NCI-H446 (cell line): ENCODE measurements at places on chromosomes 6 and 20.

GRCh38 chr20:3163099-3164042 is 3.7 kb upstream of the FASTKD5 start:
- DNase-seq: peak; percentile 89

DNA sequence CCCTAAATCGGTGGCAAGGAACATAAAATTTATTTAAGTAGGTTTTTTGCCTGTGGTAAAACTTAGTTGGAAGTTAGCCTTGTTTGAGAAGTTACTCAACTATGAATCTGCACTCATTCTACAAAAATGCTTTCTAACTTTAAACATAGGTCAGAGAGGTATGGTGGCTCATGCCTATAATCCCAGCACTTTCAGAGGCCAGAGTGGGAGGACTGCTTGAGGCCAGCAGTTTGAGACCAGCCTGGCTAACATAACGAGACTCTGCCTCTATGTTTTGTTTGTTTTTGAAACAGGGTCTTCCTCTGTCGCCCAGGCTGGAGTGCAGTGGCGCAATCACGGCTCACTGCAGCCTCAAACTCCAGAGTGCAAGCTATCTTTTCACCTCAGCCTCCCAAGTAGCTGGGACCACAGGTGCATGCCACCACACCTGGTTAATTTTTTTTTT is 16.2 kb downstream of the USP49 start:
- no peak for DNase-seq

- DNase-seq: no peak
These were observed 100.9 kb downstream of the HFE start for GRCh38 chr6:26187981-26188635.

DNA sequence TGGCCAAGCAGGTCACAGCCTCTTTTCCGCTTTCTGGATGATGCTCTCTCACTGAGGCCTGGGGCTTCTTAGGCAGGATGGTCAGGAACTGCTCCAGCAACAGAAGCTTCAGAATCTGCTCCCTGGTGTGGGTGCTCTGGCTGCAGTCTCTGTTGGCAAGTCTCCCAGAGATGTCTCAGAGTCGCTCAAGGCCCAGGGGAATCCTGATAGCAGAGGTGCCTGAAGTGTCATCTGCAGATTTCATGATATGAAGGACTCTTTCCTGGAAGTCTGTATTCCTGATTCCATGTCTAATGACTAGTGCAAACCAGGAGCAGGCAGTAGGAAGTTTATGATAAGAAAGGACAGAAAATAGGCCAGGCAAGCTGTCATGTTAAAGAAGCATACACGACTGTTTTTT is 20.3 kb downstream of the ZSCAN31 start:
- no peak for DNase-seq

- DNase-seq: no peak
These were observed 34.8 kb downstream of the HFE start for GRCh38 chr6:26122005-26122388.

DNA sequence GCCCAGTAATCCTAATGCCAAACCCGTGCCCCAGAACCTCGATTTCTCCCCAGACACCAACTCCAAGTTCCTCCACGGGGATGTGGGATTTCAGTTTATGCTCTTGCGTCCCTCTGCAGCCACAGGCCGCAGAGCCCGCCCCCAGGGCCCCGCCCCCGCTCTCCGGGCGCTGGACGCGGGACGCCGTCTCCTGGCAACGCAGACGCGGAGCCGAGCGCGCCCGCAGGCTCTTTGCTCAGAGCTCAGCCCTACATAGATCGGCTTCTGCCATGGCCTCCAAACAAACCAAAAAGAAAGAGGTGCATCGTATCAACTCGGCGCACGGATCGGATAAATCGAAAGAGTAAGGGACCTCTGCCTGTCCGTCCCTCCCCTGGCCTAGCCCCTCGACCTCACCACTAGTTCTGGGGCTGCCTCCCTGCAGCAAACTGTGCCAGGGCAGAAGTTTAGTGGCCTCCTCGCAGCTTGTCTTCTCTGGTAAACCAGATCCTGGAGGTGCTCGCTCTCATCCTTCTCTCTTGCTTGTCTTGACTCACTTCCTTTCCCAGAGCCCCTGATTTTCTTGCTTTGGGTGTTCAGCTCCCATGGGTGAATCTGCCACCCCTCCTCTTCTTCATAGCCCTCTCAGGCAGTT is at the start of gene ADGB:
Gene ADGB (plus strand): TSS at position 201 of the 634 bp plus-strand sequence. CDS start 69 bp downstream, at position 270.
- DNase-seq: peak; percentile 1

- peak; percentile 26 for DNase-seq
These were observed 989 bp downstream of the FITM2 start for GRCh38 chr20:44309763-44310663.

GRCh38 chr6:139679516-139680179 is 305.2 kb upstream of the CITED2 start:
- DNase-seq: no peak

DNA sequence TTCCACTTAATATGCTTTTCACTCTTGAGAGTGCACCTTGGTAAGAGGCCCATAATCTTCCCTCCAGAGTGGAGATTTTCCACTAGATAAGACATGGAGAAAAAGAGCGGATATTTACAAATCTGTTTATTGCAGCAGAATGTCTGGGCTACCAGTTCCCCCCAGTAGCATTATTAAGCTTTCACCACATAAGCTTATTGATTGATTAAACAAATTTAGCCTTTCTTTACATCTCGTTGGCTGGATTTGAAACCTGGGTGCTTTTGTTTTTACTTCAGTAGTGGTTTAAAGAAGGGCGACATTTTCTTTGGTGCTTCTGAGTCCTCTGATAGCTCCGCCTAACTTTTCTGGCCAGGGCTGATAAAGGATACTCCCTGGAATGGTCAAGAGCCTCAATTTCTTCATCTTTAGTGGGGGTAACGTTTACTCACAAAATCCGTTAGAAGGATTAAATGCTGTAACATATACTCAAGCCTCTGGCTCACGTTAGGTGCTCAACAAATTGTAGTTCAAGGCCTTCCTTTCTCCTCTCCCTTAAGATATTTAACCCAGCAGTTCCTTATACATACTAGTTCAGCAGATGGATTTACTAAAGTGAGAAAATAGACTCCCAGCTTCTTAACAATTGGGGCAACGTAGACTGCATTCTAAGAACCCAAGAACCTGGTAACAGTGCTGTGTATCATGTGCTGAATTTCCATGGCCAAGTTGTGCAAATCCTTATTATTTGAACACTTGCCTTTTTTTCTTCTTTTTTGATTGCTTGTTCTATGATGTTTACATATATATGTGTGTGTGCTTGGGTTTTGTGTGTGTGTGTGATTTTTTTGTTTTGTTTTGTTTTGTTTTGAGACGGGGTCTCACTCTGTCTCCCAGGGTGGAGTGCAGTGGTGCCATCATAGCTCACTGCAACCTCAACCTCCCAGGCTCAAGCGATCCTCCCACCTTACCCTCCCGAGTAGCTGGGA is 91.4 kb downstream of the RREB1 start:
- DNase-seq: no peak

GRCh38 chr20:13493143-13493542 is 145.6 kb downstream of the TASP1 start:
- no peak for DNase-seq

DNA sequence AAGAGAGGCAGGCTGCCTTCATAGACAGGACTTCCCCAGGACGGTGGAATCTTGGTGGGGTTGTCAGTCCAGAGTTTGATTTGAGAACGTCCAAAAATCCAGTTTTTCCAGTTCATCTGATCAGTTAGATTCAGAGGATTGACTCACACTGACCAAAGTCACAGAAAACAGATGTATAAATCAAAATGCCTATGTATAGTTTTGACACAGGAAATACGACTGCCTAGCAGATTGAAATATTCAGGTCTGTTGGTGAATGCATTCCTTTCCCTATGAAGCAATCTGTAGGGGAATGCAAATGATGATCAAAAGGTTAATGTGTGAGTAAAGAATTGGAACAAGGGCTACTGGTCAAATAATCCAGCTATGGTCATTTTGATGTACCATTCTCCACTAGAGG is 29.7 kb upstream of the GFOD1 start:
- no peak for DNase-seq

DNA sequence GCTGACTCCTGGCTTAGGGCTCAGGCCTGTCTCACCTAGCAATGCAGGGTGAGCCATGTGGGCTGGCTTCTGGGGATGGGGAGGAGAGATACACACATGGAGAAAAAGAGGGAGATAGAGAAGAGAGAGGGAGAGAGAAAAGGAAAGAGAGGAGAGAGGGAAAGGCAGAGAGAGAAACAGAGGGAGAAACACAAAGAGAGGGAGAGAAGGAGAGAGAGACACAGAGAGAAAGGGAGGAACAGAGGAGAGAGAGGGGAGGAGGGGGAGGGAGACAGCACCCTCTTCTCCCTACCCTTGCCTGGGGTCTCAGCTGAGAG is 24.8 kb downstream of the NTSR1 start:
- no peak for DNase-seq

DNA sequence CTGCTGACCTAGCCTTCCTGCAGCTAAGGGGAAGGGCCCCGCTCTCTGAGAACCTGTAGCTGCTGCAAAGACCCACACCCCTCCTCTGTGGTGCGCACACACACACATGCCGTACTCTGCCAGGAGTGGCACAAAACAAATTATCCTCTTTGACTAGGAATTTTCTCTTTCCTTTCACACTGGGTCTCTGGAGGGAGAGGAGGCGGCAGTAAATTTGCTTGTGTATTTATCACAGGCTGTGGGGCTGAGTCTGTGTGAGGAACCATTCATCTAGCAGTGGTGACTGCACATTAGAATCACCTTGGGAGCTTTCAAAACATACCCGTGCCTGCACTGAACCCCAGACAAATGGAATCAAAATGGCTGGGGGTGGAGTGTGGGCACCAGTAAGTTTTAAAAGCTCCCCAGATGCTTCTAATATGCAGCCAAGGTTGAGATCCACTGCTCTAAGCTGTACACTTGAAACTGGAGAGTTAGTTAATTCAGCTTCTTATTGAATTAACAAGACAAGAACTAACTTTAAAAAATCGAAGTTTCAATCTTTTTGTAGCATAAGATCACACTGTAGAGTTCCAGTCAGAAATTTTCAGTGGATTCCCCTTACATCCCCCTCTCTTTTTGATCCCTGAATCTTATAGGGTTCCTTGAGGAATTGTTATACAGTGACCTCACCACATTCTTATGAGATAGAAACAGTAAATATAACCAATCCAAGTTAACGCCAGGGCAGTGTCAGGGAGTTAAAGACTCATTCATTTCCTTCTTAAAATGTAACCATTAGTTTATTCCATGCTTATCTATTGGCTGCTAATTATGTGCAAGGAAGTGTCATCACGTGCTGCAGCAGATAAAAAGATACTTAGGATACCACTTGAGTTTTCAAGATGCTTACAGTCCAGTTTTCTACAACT is 29.8 kb upstream of the GMDS start:
- no peak for DNase-seq

DNA sequence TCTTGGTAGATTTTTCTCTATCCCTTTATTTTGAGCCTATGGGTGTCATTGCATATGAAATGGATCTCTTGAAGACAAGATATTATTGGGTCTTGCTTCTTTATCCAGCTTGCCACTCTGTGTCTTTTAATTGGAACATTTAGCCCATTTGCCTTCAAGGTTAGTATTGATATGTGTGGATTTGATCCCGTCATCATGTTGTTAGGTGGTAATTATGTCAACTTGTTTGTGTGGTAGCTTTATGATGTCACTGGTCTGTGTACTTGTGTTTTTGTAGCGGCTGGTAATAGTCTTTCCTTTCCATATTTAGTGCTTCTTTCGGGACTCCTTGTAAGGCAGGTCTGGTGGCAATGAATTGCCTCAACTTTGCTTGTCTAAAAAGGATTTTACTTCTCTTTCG is 61.9 kb downstream of the UNC5CL start:
- no peak for DNase-seq

DNA sequence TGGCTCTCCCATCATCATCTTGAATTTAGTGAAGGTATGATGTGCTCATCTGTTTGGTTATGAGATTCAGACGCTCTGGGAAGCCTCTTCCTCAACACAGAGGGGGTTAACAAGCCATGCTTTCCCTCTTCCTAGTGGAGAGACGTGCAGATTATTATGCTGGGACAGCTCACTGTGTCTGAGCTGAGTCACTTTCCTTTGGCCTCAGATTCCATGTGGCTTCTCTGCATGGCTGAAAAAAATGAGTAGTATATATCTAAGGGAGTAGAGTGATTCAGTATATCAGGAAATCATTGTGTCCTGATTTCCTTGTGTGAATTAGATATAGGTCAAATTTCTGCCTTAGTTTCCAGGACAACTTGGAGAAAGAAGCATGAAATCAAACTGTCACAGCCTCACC is 52.6 kb downstream of the FIG4 start:
- DNase-seq: no peak

- DNase-seq: no peak
These were observed 161.0 kb downstream of the RALGAPA2 start for GRCh38 chr20:20551409-20551808.

GRCh38 chr20:50415516-50416268 is 94.5 kb upstream of the PTPN1 start:
- no peak for DNase-seq

- no peak for DNase-seq
These were observed 147.4 kb upstream of the BEND6 start for GRCh38 chr6:56807326-56807988.

GRCh38 chr6:5278565-5279120 is 17.3 kb downstream of the FARS2 start:
- DNase-seq: no peak

DNA sequence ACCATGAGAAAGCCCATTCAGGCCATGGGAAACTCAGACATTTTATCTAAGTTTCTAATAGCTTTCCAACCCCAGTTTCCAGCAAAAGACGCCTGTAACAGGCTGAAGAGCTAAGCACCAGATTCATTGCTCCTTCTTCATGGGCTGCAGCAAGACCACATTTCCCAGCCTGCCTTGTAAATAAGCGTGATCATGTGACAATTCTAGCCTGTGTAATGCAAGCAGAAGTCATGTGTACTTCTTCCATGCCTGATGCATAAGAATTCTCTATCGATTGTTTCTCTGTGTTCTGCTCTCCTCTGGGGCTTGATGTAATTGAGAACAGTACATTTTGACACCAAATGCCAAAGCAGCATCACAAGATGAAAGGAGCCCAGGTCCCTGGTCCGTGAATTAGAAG is 6.8 kb downstream of the PCSK2 start:
- no peak for DNase-seq

DNA sequence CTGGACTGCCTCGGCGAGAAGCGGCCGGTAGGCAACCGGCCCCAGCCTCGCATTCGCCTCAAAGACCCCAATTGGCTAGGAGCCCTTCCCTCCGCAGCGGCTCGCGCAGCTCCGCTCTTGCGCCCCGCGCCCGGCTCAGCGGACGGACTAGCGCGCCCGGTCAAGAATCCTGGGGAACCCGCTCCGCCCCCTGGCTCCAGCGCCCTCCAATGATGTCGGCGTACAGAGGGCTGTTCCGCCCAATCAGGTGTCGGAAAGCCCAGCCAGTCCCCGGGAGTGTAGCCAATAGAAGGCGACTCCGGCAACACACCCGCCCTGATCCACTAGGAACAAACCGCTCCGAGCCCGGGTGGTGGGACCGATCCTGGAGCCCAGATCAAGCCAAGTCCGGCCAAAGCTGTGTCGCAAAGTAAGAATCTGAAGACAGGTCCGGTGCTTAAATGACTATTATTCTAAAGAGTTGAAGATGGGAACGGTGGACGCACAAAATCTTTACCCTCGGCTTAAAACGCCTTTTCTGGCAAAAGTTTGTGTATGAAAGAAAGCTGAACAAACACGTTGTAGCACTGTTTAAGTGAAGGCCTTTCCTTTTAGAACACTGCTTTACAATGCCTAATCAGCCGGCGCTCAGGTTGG is 132.2 kb downstream of the OGFRL1 start:
- peak; percentile 95 for DNase-seq
